NCI-H1930 (cell line): ENCODE measurements at places on chromosomes 13 and 19.

- DNase-seq: no peak
These were observed 182.3 kb upstream of the KLF12 start for GRCh38 chr13:74316547-74316946.

- no peak for DNase-seq
These were observed 79.3 kb downstream of the CRYL1 start for GRCh38 chr13:20446405-20446804.

DNA sequence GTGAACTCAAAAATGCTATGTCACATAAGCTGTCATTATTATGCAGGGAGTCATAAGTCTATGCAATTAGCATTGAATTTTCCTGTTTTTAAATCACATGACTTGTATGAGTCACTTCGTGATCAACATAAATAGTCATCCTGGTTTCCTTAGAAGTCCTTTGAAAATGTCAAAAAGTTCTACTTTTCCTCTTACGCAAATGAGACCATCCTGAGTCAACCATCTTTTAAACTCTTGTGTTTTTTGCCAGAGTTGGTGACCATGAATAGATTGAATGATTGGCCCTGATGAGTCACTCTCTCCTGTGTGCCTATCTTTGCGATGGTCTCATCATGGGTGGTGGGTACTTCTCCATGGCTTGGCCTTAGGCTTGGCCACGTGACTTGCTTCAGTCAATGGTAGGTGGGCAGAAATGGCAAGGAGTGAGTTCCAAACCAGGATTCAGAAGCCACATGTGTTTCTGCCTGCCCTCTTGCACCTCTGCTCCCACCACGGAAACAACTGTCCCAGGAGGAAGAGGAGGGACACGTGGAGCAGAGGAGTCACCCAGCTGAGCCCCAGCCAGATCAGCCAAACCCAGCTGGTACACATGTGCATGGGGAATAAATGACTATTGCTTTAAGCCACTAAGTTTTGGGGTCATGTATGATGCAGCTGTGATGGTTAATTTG lies 123.5 kb upstream of the CACNA1A start:
- no peak for DNase-seq

DNA sequence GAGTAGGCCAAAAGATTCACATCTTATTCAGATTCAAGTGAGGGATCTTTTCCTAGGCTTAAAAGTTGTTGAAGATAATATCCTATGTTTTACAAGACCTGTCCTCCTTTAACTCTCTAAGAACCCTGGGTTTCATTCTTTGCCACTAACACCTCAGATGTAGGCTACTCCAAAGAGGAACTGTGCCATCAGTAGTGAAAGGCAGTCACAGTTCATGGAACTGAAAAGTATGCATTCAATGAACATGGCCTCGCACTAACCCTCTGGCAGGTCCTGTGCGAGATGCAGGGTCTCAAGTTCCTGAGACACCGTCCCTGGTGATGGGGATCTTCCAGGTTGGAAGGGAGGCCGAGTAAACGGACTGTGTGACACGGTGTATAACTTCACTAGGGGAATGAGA lies 4.3 kb downstream of the LGALS14 start:
- DNase-seq: no peak

DNA sequence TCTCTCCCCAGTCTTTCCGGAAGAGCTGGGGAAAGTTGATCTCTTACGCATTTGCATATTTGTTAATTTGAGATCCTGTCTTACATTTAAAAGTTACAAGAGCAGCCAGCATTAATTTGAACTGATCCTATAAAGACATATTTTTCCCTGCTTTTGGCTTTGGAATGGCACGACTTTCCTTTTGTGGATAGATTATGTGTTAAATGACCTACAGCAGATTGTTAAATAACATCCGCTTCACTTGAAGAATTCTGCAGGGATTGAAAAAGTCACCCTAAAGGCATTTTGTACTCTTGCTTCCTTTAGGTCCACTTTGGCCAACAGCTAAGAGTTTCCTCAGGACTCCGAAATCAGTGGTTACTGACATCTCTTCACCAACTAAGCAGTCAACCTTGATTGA lies 334.0 kb downstream of the TBC1D4 start:
- DNase-seq: no peak

GRCh38 chr13:28817204-28817603 lies 2.9 kb upstream of the MTUS2 start:
- no peak for DNase-seq

DNA sequence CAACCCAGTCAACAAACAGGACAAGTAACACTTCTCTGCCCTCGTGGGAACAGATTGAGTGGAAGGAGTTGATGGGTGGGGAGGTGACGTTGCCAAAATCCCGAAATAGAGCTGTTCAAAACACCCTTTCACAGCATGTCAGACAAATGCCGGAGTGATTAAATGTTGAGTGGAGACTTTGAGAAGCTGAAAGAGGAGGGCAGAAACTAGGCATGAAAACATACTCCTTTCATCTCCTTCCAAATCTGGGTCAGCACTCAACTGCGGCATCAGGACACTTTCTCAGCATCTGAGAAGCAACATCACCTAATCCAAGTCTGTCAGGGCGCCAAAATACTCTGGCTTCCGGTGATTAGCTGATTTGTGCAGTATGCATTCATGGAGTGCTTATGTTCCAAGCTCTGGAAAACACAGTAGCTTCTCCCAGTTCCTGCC lies 51.5 kb upstream of the MRI1 start:
- DNase-seq: no peak

DNA sequence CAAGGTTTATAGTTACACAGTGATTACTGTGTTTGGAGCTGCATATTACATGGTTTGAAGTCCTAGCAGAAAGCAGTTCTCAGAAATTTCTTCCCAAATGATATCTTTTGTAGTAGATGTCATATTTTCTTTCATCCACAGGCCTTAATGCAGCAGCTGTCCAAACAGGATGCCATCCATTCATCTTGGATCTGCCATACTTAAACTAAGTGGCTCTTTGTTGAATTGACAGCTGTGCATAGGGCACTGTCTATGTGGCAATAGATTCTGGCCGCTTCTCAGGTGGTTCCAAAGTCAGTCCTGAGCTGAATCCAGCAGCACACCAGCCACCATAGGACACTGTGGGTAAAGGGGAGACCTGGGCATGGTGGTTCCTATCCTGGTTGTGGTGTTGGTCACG lies 41.6 kb upstream of the SPRY2 start:
- DNase-seq: no peak
